ENCODE measurements at places on chromosomes 6 and 20.
A peak's percentile ranks its signal among the peaks of the same experiment; 100 is the strongest.

GRCh38 chr20:37868851-37869333, 34.0 kb upstream of the VSTM2L start:
- DNase-seq: no peak

- DNase-seq: no peak
Measured at GRCh38 chr6:72953971-72954381, 271.3 kb downstream of the KHDC1L start.

GRCh38 chr6:145368075-145368474, 367.2 kb downstream of the EPM2A start:
- no peak for DNase-seq

DNA sequence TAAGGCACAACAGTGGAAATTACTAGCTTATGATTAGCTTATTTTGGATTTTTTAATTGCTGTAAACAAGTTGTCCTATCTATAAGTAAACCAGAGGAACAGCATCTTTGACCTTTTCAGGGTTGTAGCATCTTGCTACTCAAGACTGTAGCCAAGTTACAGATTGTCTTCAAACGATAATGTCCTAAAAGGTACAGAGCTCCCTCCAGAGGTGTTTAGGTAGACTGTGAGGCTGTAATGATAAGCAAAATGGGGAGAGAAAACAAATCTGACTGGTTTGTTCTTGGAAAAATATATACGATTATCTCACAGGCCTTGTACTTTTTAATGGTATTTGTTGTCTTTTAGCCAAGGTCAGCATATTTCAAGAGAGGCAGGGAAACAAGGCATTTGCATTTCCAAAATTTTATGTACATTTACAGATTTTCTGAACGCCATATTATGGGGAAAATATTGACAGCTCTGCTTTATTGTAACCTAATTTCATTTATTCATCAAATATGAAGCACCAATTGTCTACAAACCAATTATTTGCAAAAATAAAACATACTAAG, 273.4 kb downstream of the MEI4 start:
- peak; percentile 10 for DNase-seq

- DNase-seq: no peak
Measured at GRCh38 chr6:108673602-108674001, 112.9 kb downstream of the FOXO3 start.

DNA sequence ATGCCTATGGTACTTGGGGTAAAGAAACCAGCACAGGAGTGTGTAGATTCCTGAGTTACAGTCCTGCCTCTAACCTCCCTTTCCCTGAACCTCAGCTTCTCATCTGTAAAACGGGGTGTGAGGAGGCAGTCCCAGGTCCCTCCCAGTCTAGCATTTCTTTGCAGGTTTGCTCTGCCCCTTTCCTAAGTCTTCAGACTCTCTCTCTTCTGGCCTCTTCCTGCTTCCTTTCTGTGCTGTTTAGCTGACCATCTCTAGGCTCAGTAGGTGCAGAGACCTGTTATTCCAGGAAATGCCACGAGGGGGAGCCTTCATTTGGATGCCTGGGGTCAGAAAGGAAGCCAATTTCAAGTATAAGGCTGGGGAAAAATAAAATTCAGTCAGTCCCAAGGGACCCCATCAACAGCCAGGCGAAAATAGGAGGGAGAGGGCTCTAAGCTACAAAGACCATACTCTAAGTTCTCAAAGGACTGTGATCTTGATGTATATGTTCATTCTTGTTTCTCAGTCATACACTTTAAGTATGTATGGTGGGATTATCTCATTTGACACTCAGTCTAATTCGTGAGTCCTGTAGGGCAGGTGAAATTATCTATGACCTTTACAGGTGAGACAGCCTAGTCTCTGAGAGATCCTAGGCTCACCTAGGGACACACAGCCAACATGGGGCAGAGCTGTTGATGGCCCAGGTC, 89.1 kb downstream of the NCR2 start:
- DNase-seq: peak; percentile 44

GRCh38 chr20:20210327-20210726, 157.6 kb upstream of the INSM1 start:
- DNase-seq: no peak

DNA sequence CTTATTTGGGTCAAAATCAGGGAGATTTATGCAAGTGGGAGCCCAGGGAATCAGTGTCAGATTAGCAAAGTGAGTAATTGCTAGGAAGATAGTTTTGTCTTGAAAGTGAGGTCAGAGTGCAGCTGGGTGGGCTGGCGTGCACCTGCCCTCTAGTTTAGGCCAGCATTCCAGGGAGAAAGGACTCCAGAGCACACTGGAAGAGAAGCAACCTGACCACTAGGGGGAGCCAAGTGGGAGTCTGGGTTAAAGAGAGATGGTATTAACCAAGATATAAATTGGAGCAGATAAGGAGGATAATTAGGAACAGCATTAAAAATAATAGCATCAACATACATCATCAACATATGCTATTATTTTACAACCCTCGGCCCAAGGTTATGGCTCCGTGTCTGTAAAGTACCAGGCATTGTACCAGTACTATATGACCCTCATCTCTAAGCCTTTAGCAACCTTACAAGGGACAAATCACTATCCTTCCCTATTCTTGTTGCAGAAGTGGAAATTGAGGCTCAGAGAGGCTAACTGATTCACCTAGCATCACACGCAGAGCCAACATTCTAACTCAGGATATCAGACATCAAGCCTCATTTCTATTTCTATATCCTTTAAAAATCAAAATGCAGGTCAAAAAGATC, 57.8 kb downstream of the SLC2A10 start:
- no peak for DNase-seq

DNA sequence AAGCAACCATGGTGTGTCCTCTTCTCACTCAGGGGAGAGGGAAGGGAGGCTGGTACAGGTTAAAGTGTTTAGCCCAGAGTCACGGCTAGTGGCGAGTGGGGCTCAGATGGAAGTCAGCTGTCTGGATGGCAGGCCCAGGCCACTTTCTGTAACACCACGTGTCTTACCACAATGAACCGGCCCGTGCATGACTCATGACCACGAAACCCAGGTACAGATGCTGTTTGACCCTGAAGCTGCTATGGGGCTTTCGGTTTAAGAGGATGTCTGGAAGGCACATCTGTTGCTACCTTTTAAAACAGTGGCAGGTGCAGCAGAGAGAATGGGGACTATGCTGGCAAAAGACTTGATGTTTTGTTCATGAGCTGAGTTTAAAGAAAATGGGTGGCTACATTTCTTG, 36.5 kb upstream of the MPC1 start:
- no peak for DNase-seq

DNA sequence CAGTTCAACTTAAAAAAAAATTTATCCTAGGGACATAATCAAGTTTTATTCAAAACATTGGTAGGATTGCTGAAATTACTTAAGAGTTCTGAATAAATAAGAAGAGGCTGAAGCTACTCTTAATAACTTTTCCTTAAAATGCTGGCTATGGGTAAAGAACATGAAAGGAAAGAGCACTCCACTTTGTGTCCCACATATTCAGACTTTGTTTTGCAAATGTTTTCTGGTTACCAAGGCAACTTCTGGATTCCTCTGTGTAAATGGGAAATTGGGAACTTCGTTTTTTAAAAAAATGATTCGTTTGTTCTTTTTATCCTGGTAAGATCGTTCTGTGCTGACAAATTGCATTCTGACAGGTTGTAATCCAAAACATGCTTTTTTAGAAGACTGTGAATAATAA, 115.0 kb downstream of the KIF6 start:
- no peak for DNase-seq

DNA sequence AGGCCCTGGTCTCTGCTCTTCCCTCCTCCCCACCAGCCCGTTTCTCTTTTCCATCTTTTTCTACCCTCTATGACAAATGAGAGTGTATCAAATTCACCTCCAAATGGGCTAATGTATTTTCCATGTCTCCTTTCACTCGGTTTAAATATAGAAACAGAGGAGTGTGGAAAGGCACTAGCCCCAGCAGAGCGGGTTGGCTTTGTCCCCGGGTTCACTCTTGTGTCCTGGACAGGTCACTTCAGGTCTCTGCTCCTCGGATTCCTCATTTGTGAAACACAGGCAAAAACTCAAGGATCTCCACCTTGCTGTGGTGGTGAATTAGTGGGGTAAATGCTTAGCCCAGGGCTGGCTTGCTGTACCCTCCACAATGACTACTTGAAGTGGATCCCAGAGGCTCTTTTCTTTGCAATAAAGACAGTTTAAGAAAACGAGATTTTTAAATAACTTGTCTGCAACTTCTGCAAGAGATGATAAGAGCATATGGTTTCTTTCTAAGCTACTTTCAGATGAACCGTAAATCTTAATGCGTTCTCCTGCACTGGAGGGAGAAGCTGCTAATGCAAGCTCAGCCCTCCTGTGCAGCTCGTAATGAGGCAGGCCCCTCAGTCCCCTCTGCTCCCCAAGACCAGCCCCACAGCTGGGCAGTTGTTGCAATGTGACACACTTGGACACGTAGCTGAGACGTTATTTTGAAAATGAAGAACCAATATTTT, 292.9 kb downstream of the THBS2 start:
- DNase-seq: no peak

GRCh38 chr20:44423480-44423879, 52.2 kb upstream of the TTPAL start:
- DNase-seq: no peak

DNA sequence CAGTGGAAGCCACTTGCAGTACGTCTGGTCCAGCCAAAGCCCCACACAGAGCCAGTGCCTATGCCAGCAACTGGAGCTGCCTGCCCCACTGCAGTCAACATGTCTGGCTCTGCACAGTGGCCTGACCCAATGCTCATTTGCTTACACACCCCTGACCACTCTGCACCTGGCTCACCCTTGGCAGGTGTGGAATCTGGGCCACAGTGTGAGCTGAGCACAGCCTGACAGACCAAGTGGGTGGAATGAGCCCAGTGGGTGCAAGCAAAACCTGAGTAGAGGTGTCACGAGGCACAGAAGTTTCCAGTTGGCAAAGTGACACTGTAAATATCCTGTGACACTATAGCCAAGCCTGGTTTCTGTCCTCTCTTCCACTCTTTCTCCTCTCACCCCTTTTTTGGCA, 49.5 kb downstream of the GGTLC1 start:
- DNase-seq: no peak

- DNase-seq: no peak
Measured at GRCh38 chr6:50891290-50891689, 72.6 kb downstream of the TFAP2B start.

DNA sequence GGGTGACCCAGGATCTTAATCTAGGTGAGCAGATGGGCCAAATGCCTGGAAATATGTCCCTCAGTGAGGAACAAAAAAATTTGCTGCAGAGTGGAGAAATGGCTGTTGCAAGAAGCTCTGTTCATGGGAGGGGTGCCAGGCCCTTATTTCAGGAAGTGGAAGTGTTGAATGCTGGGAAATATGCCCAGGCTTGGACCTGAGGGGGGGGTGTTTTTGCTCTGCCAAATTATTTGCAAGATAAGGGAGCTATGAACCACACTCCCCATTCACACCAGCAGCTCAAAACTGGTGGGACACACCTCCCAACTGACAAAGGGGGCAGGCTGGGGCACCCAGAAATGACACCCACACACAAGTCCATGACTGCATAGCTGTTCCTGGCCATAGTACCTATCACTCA, 8.7 kb downstream of the CST4 start:
- DNase-seq: no peak

DNA sequence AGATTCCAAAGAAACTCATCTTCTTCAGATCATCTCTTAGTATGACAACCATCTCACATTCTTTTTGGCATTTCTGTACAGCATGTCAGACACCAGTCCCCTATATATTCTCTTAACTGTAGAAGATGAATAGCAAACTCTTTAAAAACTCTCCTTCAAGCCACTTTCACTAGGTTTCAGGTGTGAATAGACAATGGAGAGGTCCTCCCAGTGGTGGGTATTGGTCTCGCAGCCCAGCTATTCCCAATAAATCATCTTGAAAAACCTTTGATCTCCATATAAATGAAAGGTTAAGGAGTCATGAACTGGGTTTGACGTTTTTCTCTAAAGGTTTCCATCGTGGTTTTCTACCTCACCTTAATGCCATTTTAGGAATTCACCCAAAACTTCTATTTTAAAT, 180.0 kb downstream of the GJA1 start:
- DNase-seq: no peak

- DNase-seq: peak; percentile 31
Measured at GRCh38 chr6:422433-423054, 31.0 kb downstream of the IRF4 start.

GRCh38 chr6:125078602-125079321, 74.8 kb upstream of the TPD52L1 start:
- DNase-seq: no peak

DNA sequence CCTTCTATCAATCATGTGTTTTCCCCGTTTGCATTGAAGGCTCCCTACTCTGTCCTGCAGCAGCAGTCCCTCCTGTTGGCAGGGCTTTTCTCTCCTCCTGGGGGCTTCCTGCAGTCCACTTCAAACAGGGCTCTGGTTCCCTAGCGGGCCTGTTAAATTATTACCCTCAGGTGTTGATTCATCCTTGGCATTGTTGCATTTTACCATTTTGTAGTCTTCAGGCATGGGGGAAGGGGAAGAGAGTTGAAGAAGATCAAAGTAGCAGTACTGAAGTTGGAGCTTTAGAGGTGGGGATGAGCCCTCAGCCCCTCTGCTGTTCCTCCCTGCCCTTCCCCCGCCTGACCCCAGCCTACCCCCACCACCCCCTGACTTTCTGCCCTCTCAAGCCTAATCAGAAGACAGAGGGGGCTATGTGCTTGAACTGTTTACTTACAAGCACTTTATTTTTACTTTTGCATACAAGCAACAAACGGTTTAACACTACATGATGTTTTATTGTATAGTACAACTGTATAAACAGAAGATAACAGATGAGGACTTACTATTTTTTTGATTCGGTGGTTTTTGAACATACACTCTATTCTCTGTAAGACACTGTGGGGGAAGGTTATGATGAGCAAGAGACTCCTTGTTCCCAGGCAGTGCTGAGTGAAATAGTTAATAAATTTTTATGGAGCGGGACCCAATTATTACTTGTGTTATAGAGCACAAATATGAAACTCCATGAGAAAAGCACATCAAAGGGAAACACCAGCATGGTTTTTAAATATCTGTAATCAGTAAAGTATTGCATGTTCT, 169.7 kb downstream of the EYA4 start:
- no peak for DNase-seq

- DNase-seq: no peak
Measured at GRCh38 chr20:57613481-57613921, 6.7 kb downstream of the ZBP1 start.

GRCh38 chr20:10076126-10077080, 41.6 kb downstream of the ANKEF1 start:
- no peak for DNase-seq

GRCh38 chr6:90035047-90035723, 140.9 kb downstream of the GJA10 start:
- DNase-seq: no peak

DNA sequence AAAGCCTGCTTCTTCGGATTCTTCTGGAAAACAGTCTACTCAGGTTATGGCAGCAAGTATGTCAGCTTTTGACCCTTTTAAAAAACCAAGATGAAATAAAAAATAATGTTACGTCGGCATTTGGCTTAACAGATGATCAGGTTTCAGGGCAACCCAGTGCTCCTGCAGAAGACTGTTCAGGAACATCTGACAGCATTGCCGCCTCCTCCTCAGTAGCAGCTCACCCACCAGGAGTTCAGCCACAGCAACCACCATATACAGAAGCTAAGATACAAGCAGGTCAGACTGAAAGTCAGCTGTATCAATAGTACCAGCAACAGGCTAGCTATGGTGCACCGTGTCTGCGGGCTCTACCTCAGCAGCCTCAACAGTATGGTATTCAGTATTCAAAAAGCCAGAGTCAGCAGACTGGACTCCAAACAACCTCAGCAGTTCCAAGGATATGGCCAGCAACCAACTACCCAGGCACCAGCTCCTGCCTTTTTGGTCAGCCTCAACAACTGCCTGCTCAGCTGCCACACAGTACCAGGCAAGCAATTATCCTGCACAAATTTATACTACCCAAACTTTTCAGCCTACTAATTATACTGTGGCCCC, 51.9 kb downstream of the BTBD9 start:
- peak; percentile 29 for DNase-seq
